Activated CD4-positive, alpha-beta T cell treated with anti-CD3 and anti-CD28 coated beads for 24 hours (primary cell): ENCODE measurements at places on chromosomes 1 and 21.
A peak's percentile ranks its signal among the peaks of the same experiment; 100 is the strongest.

DNA sequence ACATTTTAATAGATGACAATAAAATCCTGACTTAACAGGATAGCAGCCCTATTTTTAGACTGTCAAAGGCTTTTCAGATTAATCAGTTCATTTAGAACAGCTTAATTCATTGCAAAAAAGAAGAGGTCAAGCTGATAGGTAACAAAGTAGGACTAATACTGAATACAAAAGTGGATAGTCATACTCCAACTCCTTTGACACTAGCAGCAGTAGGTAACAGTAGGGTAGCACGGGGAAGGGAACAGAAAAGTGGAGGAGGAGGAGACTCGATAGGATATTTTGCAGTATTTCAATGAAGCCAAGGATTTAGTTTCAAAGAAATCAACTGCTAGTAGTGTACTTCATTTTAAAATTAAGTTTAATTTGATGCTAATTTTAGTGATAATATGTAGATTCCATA is 51.1 kb downstream of the USP1 start:
- DNase-seq = no peak

GRCh38 chr1:198238121-198238520 is 81.3 kb downstream of the NEK7 start:
- DNase-seq = no peak

DNA sequence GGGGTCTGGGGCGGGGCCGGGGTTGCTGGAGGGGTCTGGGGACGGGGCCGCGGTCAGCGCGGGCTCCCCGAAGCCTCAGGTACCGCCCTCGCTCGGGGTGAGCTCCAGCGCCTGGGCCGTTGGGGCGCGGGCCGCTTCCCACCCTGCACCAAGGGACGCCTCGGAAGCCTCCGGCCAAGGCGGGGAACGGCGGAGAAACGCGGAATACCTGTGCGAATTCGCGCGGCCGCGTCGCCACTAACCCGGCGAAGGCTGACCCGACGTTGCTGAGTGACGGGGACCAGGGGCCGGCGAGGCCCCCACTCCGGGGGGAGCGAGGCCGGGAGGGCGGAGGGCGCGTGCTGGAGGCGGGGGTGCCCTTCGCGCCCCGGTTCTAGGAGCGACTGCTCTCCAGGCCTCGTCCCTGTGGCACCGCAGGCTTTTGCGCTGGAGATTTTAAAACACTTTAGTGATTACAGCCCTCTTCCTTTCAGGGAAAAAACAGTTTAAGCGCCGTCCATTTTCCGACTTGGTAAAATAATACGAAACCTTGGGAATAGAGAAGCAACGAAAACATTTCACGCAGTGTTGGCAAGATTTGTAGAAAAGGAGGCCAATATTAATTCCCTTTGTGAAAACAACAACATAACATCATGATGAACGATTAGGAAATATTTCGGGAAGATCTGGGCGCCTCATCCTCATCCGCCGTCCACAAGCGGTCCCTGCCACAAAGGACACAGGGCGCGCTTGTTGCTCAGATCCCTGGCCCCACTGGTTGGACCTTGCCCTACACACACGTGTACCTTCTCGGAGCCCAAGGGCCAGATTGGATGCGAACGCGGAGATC is 971 bp upstream of the GNG4 start:
- DNase-seq = no peak

- peak; percentile 70 for DNase-seq
These were observed 1.4 kb upstream of the PTPRF start for GRCh38 chr1:43529206-43529731.

GRCh38 chr1:200213921-200214320 is 186.4 kb downstream of the NR5A2 start:
- DNase-seq = no peak

DNA sequence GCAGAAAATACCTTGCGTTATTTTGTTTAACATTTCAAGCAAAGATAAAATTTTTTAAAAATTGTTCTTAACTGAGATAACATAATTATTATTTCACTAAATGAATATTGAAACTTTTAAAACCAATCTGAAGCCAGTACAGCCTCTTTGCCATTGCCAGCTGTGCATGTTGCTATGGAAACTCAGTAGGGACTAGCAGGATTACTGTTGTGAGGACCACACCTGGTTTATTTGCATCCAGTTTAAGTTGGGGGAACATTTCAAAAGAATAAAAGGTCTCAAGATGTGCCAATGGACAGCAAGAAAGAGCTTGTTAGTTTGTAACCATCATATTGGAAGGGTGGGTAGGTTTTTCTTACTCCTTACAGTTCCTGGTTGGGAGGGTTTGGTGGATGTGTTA is 80.7 kb downstream of the POU2F1 start:
- DNase-seq = no peak

DNA sequence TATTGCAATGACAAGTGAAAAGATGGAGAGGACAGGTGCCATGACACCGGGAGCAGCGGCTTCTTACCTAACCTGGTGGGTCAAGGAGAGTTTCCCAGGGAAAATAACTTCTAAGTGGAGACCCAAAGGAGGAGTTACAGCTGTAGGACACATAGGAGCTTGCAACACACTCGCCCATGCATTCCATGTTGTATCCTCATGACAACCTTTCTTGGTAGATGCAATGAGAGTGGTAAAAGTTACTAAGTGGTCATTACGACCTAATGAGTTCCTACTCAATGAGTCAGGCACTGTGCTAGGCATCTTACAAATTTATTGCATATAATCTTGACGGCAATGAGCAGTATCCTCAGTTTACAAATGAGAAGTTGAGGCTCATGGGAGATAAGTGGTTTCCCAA is 119.5 kb upstream of the HOOK1 start:
- DNase-seq = no peak

- DNase-seq = no peak
These were observed 73.6 kb downstream of the SIPA1L2 start for GRCh38 chr1:232556351-232556750.

GRCh38 chr1:115428256-115428655 is 90.2 kb upstream of the NGF start:
- DNase-seq = no peak

- no peak for DNase-seq
These were observed 2.7 kb downstream of the ITGA10 start for GRCh38 chr1:145906954-145907753.

GRCh38 chr1:10839188-10839770 is 42.8 kb upstream of the CASZ1 start:
- no peak for DNase-seq

DNA sequence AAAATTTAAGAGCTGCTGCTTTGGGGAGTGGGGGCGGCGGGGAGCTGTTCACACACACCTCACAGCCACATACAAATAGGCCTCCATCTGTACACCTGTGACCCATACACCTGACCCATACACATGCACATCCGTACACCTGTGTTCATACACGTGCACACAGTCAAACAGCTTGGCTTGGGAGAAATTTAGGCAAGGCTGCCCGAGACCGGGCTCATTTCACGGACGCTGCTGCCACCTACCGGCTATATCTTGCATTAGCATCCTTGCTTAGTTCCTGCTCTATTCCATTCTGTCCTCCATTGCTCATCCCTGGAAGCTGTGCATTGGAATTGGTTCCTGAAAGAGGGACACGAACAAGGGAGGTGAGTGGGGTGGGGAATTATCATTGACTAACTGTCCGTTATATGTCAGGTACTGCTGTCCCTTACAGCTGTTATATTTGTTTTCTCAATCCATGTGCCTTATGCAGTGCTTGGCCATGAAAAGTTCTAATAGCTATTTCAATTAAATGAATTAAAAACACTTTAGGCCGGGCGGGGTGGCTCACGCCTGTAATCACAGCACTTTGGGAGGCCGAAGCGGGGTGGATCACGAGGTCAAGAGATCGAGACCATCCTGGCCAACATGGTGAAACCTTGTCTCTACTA is 37.1 kb upstream of the EPB41 start:
- DNase-seq = peak; percentile 57

- no peak for DNase-seq
These were observed 15.6 kb downstream of the PRKACB start for GRCh38 chr1:84159533-84160240.

DNA sequence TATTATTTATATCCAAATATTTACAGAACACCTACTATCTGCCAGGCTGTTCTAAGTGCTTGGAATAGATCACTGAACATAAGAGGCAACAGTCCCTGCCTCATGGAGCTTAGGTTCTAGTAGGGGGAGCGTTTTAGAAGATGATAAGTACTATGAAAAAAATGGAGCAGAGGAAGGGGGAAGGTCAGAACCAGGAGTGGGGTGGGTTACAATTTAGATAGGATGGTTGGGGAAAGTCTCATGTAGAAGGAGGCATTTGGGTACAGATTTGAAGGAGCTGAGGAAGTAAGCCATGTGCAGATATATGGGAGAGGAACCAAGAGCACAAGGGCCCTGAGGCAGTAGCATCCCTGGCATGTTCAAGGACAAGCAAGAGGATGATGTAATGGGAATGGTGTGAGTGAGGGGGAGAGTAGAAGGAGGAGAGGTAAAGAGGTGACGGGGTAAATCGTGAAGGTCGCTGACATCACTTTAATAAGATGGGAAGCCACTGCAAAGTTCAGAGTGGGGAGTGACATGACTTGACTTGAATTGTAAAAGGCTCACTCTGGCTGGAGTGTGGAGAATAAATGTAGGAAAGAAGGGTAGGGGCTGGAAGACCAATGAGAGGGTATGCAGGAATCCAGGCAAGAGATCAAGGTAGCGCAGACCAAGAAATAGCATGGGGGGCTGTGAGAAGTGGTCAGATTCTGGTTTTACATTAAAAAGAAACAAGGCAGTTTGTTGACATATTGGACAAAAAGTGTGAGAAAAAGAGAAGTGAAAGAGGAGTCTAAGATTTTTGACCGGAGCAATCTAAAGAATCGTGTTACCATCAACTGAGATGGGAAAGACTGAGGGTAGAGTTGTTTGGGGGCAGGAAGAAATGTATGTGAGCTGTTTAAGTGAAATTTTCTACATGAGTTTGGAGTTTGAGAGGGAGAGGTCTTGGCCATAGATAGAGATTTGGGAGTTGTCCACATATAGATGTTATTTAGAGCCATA is 92.6 kb downstream of the LPAR3 start:
- DNase-seq = no peak

DNA sequence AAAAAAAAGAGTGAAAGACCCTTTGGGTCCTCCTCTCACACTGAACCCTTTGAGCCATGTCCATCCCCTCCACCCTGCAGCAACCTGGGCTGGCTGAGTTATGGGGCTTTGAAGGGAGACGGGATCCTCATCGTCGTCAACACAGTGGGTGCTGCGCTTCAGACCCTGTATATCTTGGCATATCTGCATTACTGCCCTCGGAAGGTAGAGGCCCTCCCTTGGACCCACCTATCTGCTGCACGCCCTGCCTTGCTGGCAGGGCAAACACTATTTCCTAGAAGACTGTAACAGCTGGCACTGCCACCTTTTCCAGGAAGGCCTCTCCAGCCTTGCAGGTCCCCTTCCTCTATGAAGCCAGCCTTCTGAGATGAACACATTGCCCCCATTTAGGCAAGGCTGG is 1.1 kb downstream of the SLC50A1 start:
- no peak for DNase-seq

DNA sequence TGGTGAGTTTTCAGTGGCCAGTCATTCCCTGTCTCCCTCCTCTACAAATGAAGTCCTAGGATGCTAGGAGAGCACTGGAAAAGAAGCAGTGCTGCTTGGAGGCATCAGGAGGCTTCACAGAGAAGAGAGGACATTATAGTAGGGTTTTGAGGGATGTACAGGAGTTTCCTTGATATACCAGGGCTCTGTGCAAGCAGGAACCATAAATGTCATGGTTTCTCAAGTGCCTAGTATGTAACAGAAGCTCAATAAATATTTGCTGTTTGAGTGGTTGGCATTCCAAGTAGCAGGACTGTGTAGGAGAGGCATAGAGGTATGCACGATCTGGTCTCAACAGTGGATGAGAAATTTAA is 133.5 kb upstream of the WNT4 start:
- no peak for DNase-seq

- DNase-seq = no peak
These were observed 1.4 kb upstream of the TTLL7 start for GRCh38 chr1:84000196-84000885.

- DNase-seq = peak; percentile 61
These were observed 26.7 kb downstream of the TSPAN2 start for GRCh38 chr1:115062542-115063004.

DNA sequence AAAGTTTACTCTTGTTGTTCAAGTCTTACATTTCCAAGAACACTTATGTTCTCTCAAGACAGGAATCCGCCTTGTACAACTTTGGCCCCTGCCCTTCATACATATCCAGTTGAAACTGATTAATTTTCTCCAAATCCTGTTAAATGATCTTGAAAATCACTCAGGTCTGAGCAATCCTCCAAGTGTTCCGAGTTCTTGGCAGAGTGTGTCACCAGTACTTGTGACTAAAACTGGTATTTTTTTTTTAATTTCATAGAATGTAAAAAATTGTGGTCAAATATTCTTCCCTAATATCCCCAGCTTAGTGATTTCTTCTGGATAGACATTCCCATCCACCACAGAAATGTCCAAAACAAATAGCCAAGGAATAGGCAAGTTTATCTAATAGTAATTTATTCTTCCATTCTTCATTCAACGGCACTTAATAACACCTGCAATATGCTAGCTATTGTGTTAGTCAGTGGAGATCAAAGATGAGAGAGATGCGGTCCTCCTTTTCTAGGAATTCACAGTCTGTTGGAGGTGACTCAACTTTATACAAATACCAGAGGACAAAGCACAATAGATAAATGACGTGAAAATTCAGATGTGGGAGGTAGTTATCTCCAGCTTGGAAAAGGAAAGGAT is 71.4 kb downstream of the DIRAS3 start:
- no peak for DNase-seq

DNA sequence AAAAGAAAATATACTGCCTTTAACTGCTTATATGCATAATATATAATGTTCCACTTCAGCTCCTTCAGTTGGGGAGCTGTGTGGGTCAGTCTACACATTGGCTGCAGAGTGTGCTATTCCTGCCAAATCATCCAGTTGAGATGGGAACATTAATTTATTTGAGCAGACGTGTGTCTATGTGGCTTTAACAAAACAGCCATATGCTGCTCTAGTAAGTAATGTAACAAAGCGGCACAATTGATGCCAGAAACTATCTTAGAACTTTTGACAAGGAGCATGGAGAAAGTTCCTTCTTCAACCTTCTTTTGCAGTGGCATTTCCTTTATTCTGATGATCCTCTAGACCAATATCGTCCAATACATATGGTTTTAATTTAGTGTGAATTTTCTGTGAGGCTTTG is 285.9 kb upstream of the C1orf87 start:
- DNase-seq = no peak

DNA sequence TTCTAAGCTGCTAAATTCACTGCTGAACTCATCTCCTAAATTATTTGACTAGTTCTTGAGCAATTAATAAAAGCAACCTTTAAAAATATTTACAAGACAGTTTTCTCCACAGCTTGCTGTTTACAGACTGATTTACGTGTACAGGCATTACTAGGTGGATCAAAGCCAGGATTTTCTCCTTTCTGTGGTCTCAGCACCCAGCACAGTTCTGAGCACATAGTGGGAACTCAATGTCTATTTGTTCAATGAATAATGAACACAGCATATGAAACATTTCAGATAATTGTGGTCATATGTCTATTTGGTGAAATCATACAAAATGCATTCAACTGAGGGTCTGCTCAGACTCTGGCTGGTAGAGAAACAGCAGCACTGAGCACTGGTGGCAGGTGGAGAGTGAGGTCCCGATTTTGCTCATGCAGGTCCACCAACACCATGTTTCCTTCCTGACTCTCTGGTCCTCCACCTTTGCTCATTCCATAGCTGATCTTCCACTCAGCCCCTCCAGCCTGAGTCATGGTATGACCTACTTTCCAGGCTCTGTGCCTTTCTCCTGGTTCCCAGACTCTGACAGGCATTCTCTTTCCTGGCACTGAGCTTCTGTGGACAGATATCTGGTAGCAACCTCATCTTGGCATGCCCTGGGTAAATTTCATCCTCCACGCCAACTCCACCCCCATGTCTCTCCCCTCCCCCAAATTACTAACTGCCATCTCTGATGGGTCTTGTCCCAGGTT is 311.3 kb downstream of the TGFB2 start:
- DNase-seq = no peak
